ACHN (cell line): ENCODE measurements at places on chromosomes 12 and 14.

DNA sequence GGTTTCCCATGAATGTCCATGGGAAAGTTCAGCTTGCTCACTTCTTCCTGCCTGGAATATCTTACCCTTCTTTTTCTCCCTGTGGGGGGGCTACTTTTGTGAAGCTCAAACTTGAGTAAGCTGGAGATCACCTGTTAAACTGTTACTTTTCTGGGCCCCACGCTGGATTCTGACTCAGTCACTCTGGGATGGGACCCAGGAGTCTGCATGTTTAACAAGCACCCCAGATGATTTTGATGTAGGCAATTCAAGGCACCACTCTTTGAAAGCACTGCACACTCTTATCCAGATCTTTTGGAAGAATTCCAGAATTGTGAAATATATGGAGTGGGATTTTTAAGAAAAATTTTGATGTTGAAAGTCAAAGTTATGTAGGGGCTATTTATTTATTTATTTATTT lies 46.3 kb upstream of the IGF1 start:
- no peak for DNase-seq

- peak; percentile 80 for DNase-seq
Observed at GRCh38 chr12:105420659-105421240, 90.3 kb downstream of the C12orf75 start.

GRCh38 chr14:23577004-23577681 lies 1.4 kb downstream of the JPH4 start:
- DNase-seq: no peak

DNA sequence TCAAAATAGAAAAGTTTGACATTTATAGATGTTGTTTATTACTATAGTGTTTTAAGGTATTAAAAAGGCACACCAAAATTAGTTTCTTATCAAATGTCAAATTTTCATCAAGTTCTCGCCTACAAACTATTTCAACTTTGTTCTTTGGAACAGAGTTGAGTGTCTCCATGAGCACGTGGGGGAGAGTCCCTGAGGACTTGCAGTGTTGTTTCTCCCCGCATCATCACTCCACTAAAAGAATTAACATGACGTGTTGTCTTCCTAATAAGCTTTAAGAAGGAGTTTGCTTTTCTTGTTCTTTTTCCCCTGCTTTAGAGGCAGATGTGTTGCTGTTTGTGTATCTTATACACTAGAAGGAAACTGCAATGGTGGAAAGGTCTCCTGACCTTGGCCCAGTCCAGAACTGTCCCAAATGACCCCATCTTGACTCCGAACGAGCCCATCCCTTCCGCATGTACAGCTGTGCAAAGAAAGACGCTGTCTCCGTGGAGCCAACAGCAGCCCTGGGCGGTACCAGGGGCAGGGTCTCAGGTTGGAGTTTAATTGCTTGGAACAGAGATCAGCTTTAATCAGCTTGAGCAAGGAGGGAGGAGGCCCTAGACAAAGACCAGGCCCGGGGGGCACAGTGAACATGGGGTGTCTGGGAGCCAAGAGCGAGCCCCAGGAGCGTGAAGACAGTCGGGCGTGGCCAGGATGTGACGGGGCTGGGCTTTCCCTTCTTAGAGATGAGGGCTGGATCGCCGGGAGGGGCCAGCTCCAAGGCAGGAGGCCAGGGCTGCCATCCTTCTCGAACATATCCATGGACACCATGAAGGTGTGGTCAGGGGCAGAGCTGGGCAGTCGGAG lies 215.4 kb upstream of the RTL1 start:
- no peak for DNase-seq
